AG08396 (cell line): ENCODE measurements at places on chromosomes 5 and 9.
A peak's percentile ranks its signal among the peaks of the same experiment; 100 is the strongest.

- DNase-seq, result no peak
Observed at GRCh38 chr9:31520301-31521085, 864.0 kb upstream of the ACO1 start.

GRCh38 chr5:149765932-149766331 is 35.8 kb downstream of the PPARGC1B start:
- DNase-seq, result no peak

- DNase-seq, result peak; percentile 42
Observed at GRCh38 chr9:111037708-111038330, 451 bp downstream of the LPAR1 start.

DNA sequence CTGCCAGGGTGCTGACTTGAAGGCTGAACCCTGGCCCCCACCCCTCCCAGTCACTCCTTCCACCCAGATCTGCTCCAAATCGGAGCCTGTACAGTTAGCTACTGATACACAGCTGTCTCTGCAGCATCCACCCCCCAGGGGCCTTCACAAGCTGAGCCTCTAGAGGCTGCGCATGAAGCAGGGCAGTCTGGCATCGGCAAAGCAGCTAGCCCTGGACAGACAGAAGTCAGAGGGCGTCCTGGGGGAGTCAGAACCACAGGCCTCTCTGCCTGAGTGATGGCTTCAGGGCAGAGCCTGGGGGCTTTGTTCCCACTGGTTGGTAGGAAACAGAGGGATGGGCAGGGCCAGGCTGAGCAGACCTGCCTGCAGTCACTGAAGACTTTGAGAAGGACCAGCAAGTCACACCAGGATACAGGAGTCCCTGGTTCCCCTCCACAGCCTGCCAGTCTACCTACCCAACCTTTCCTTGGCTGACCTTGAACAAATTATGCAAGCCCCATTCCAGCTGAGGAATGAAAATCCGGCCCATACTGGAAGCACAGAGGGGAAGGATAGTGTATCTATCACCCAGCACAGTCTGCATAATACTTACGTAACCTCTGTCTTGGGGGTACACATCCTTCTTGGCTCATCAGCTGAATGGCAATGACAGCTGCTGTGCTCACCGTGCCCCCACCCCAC is 8.8 kb downstream of the VDAC1 start:
- DNase-seq, result no peak

GRCh38 chr5:151107738-151108520 is 27.1 kb upstream of the TNIP1 start:
- peak; percentile 37 for DNase-seq
